ENCODE measurements at places on chromosomes 7 and 10.

GRCh38 chr10:105702211-105702610 is 1061.1 kb downstream of the SORCS3 start:
- DNase-seq, result no peak

GRCh38 chr10:102982296-102982695 is 64.2 kb downstream of the CNNM2 start:
- DNase-seq, result no peak

DNA sequence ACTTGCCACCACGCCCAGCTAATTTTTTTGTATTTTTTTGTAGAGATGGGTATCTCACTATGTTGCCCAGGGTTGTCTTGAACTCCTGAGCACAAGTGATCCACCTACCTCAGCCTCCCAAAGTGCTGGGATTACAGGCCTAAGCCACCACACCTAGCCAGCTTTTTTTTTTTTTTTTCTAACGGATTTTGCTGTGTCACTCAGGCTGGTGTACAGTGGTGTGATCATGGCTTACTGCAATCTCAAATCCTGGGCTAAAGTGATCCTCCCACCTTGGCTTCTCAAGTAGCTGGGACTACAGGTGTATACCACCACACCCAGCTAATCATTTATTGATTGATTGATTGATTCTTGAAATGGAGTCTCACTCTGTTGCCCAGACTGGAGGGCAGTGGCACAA is 106.0 kb upstream of the TRIM24 start:
- DNase-seq, result no peak

DNA sequence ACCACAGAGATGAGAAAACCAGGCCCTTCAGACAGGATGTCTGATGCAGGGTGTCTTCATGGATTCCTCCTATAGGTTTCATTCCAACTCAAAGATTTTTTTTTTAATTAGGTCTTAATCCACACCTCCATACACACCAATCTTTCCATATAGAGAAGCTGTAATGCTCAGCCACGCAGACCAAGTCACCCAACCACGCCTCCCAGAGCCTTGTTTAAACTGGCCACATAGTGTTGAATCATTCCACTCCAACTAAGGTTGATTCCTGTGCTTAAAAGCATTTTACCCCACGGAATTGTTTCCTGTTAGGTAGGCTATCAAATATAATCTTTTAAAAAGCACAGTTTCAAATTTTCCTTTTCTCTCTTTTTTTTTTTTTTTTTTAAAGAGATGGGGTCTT is 153.6 kb downstream of the TYW1B start:
- no peak for DNase-seq

DNA sequence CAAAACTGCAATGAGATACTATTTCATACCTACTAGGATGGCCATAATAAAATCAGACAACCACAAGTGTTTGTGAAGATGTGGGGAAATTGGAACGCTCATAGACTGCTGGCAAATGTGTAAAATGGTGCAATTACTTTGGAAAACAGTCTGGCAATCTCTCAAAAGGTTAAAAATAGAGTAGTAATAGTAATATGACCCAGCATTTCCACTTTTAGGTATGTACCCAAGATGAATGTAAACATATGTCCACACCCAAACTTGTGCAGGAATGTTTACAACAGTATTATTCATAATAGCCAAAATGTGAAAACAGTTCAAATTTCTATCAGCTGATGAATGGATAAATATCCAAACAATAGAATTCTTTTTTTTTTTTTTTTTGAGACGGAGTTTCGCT is 731.6 kb upstream of the ANKRD30A start:
- no peak for DNase-seq

- DNase-seq, result no peak
These were observed 15.8 kb downstream of the TSPAN33 start for GRCh38 chr7:129160161-129160905.

GRCh38 chr7:157250605-157251228 is 86.1 kb upstream of the DNAJB6 start:
- no peak for DNase-seq

- no peak for DNase-seq
These were observed 355.0 kb downstream of the DNAJB6 start for GRCh38 chr7:157691586-157692459.

- no peak for DNase-seq
These were observed 443.7 kb upstream of the SEMA3A start for GRCh38 chr7:84638339-84638697.

GRCh38 chr7:20224025-20224424 is 6.8 kb upstream of the MACC1 start:
- no peak for DNase-seq

DNA sequence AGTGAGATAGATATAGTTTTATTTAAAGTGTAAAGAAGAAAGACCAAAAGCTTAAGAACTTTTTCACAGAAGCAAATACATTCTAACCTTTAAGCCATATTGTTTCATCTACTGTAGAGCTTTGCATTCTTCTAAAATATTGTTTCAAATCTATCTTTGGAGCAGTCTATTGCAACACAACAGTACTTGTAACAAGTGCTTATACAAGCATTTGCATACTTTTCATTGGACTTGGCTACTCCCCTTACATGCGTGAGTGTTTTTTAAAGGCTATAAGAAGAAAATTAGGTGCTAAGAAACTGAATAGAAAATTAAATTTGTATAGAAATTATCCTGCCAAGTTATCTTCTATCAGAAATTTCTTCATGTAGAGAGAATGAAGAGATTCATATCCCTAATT is 45.3 kb downstream of the SEMA3E start:
- no peak for DNase-seq

DNA sequence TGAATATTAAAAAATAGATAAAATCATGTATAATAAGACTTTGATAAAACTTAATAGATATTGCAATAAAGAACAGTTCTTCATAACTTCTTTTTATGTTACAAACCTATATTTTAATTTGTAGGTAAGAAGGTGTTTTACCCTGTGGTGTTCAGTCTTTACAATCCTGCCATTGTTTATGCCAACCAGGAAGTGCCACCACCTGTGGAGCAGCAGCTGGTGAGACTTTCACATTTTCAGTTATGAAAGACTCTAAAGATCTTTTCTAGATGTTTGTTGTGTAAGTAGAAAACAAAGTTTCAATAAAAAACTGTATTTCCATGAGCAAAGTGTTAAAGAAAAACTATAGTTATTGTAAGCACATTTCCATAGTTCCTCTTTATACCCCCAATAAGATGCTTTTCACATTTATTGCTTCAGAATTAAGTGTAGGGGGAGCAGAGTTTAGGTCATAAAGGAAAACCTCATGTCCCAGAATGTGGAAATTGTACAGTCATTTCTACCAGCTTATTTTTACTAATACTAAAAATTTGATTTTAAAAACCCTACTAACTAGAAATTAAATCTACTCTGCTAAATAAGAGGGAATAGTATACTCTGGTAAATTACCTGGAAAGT is 28.7 kb downstream of the CSGALNACT2 start:
- DNase-seq, result no peak

DNA sequence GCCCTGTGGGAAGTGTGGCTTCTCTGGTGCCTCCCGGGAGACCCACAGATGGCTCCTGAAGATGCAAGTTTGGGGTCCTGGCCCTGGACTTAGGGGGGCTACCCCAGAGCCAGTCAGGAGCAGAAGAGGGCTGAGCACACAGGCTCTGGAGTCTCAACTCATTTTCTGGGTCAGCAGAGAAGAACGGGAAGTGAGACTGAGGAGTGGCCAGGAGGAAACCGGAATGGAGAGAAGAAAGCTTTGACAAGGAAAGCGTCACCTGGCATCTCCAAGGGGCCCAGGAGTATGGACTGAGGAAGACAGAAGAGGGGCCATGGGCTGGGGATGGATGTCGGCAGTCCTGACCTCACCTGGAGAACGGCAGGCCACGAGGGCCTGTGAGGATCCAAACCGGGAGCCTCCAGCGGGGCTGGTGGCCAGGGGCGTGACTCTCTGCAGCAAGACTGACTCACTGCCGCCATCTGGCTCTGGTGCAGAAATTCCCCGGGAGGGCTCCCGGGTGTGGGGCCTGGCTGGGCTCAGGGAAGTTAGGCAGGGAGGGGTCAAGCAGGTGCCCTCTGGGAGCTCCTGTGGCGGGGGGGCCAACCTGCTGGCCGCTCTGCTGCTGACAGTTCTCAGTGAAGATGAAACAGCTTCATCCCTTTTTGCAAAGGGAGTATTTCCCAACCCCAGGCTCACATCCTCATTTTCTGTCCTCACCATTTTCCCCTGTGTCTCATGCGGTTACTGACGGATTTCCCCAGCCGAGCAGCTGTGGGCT is 23.6 kb downstream of the DAGLB start:
- DNase-seq, result no peak

GRCh38 chr10:75507469-75507868 is 76.0 kb downstream of the LRMDA start:
- no peak for DNase-seq

DNA sequence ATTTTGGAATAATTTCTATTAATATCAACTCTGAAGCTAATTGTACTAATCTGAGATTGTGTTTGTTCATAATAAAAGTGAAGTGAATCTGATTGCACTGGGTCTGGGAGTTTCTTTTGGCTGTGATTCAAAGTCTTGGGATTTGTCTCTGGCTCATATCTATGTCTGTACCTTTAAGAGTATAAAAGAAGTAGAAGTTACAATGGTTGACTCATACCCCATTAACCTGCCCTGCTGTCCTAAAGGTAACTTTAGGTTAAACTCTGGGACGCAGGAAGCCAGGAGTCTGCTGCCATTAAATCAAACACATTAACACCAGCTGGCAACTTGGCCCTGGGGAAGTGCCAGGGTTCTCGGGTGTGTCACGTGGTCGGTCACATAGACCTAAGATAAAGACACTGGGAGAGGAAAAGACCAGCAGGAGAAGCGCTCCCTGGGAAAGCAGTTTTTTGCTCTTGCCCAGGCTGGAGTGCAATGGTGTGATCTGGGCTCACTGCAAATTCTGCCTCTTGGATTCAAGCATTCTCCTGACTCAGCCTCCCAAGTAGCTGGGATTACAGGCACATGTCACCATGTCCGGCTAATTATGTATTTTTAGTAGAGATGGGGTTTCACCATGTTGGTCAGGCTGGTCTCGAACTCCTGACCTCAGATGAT is 17.8 kb downstream of the SCD start:
- DNase-seq, result no peak

GRCh38 chr7:2476776-2477446 is 713 bp upstream of the GRIFIN start:
- no peak for DNase-seq

DNA sequence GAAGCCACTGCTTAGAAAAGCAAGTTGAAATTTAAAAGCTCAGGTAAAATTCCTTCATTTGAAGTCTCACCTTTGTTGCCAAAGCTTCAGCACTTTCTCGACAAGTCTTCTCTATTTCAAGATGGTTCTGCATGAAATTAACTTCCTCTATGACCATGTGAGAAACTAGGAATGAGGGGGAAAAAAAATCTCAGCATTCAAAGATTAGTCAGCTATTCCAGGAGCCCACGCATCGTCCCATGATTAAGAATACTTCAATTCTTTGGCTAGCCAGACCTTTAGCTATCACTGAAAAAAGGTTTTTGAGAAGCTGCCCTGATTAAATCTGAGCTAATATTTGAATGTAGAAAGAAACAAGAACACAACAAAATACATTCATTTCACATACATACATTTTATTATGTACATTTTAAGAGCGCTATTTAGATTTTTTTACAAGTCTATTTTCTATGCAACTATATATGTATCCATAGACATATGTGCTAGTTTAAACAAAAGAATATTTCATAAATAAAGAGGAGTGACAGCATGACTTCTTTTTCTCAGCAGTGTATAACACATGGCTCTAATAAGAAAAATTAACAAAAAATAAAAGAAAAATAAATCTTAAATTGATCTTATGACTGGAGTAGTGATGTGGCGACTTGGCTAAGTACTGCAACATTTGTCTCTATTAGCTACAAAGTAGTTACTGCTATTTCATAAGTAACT is 44.8 kb downstream of the SHTN1 start:
- no peak for DNase-seq

DNA sequence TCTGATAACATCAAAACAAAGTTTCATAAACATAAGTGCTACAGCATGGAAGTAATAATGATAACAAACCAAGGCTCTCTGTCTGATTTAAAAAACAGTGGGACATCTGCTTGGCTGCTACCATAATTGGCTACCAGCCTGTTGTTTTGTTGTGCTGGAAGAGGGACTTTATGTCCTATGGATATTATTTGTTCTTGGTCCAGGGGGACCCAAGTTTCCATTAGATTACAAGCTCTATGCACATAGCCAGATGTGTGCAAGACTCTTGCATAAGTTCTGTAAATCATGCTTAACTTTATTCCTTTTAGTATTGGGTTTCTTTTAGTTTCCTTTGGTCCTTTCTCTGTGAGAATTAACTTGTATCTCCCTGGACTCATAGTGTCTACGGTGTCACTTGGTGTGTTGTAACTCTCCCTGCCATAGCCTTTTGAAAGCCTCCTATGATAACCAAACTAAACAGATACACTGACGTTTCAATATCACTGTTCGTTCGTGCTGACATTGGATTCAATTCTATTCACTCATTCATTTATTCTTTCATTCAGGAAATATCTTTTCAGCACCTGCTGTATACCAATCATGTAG is 41.4 kb upstream of the CD36 start:
- no peak for DNase-seq

DNA sequence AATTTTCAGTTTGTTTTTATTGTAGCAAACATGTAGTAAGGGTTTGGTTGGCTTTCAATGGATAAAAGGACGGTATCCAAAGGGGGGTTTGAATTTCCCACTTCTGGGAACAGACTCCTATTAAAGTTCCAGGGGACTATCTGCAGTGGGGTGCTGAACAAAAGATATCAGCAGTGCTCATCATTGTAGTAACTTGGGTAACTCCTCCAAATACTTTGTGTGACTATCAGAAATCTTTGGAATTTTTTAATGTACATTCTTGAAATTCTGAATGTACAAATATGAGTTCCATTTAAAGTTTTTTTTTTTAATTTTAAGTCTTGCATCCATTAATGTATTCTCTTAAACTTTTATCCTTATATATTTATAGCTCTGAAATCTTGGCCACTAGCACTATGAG is 42.1 kb downstream of the CYP51A1 start:
- no peak for DNase-seq

- DNase-seq, result no peak
These were observed 14.3 kb downstream of the CALML3 start for GRCh38 chr10:5538892-5539651.

- DNase-seq, result no peak
These were observed 5.7 kb upstream of the ZC3HAV1L start for GRCh38 chr7:139041378-139042085.

GRCh38 chr7:29146888-29147609 is 712 bp upstream of the CPVL start:
- no peak for DNase-seq

DNA sequence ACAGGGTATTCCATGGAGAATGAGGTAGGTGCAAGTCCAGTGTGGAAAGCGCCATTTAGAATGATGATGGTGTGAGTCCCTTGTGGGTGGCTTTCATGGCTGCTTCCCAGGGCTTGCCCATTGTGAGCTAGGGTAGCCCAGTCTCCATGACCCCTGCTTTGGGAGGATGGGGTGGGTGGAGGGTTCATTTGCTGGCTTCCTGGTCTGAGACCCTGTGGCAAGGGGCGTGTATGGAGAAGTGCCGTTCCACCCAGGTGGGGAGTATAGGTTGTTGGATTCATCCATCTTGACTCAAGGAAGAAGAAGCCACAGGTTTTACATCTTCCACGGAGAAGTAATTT is 27.7 kb downstream of the CCM2 start:
- DNase-seq, result no peak

Measured in central memory CD8-positive, alpha-beta T cell (primary cell).